ENCODE measurements at places on chromosomes 2 and 18. TPM values are rescaled to one million over a fixed set of nuclear protein-coding genes. Genes with fewer than 3 reads are reported as not detected.

DNA sequence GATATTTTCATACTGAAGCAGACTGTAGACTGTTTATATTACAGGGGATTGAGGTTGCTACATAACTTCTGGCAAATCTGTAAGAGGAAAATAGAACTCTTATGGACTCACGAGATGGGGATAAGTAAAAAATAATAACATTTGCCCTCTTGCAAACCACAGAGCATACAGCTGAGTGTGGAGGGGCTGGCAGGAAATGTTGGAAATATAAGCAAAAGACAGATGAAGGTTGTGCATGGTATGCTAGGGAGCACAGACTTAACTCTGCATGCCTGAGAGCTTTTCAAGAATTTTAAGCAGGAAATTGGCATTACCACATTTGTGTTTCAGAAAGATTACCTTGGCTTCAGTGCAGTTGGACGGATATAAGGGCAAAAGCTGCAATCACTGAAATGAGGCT, 411.1 kb downstream of the RAD51AP2 start:
- H3K36me3 ChIP-seq = no peaks in the 10 kb centered on the region
- no peaks in the 10 kb centered on the region for H3K27me3 ChIP-seq
- H3K4me1 ChIP-seq = no peaks in the 10 kb centered on the region
- no peak overlapping the region for H3K4me3 ChIP-seq
- no peak overlapping the region for H3K27ac ChIP-seq

DNA sequence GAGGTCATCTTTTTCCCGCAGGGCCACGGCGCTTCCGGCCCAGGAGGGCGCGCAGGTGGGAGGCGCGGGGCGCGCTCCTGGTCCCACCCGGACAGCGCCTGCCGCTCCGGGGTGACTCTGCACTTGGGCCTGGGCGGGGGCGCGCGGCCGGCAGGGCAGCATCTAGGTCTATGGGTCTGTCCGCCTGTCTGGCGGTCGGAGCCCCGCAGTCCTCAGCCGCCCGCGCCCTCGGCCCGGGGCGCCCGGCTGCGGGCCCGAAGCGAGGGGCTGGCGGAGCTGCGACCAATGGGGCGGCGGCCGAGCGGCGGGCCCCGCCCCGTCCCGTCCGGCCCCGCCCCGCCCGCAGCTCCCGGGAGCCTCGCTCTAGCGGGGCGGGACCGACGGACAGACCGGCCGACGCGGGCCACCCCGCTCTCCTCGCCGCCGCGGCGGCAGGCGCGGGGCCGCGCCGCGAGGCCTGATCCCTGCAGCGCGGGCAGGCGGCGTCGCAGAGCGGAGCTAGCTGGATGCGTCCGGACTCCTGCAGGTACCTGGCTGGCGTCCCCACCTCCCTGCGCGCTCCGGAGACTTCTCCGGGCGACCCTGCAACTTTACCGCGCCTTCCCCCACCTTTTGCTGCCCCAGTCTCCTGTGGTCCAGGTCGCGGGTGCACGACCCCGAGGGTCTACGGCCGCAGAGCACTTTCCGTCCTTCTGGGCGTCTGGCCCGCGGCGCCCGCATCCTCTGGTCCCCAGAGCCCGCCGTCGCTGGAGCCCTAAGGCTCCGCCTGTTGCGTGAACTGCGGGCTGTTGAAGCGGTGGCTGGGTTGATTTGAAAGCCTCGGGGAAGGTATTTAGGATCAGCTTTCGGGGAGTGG, at the start of gene KCNS3:
TSS of gene KCNS3 (plus strand) at position 387 of the 856 bp plus-strand sequence. CDS start 52,342 bp downstream, outside the sequence.
- no peaks in the 10 kb centered on the region for H3K27me3 ChIP-seq
- H3K4me1 ChIP-seq = peaks cover 18% of the 10 kb centered on the region
- DNase-seq = no peak
- peak within 1 kb of the TSS; percentile 72 for H3K4me3 ChIP-seq
- H3K27ac ChIP-seq = peak within 1 kb of the TSS; percentile 71
- no peaks in the 10 kb centered on the region for H3K36me3 ChIP-seq

GRCh38 chr18:41972067-41972925, 17.3 kb downstream of the PIK3C3 start:
- H3K4me1 ChIP-seq = peaks cover 8% of the 10 kb centered on the region
- no peak overlapping the region for H3K27ac ChIP-seq
- H3K36me3 ChIP-seq = no peaks in the 10 kb centered on the region
- H3K27me3 ChIP-seq = no peaks in the 10 kb centered on the region

DNA sequence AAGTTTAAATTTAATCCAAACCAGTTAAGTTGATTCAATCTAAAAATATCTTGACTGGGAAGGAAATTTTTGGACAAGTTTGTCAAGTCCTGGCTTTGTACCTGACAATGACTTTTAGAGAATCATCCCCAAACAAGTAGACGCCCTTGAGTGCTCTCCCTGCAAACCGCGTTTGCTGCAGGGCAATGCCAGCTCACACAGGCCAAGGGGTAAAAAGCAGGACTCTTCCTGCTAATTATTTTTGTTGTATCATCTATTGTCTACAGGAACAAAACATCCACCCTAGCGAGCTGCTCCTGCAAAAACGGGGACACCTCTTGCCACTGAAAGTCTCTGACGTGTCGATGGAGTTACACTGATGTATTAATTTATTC, 10.9 kb downstream of the ID2 start:
- DNase-seq = no peak
- no peak overlapping the region for H3K27ac ChIP-seq
- peaks cover 6% of the 10 kb centered on the region for H3K4me1 ChIP-seq
- H3K27me3 ChIP-seq = no peaks in the 10 kb centered on the region
- H3K36me3 ChIP-seq = no peaks in the 10 kb centered on the region
- no peak overlapping the region for H3K4me3 ChIP-seq

DNA sequence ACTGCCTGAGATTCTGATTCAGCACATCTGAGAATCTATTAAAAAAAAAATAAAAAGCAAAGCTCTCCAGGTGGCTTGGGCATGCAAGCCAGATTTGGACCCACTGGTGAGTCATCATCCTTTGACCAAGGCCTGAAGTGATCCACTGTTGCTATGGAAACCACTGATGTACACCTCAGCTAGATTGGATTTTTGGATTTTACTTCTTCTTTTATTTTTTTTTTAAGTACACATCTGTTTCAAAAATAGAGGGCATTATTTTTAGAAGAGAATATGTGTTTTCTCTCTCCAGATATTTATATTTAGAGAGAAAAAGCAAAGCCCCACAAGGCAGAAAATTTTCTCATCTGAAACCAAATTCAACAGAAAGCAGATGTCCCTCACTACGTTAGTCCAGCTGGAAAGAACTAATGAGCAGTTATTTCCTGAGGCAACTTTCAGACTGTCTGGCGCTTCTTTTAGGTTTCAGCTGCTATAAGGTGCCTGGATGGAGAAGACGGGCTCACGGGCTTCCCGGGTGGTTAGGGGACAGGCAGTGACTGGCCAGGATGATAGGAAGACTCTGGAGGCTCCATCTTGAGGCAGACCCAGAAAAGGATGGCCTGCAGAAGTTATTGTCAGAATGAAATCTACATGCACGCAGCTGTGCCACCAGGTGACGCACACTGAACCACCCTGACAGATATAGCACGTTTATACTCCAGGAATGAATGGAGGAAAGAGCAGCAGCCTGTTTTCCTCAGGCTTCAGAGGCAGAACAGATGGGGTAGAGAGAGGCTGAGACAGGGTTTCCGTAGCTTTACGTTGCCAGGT, 50.5 kb downstream of the MRPL35 start:
- peaks cover 9% of the 10 kb centered on the region for H3K4me1 ChIP-seq
- H3K27ac ChIP-seq = peak overlapping the region; percentile 70
- H3K27me3 ChIP-seq = no peaks in the 10 kb centered on the region
- DNase-seq = no peak
- H3K36me3 ChIP-seq = no peaks in the 10 kb centered on the region
- no peak overlapping the region for H3K4me3 ChIP-seq

GRCh38 chr2:46704593-46704992, 211.0 kb downstream of the MCFD2 start:
- no peak overlapping the region for H3K27ac ChIP-seq
- no peaks in the 10 kb centered on the region for H3K36me3 ChIP-seq
- H3K27me3 ChIP-seq = no peaks in the 10 kb centered on the region
- H3K4me1 ChIP-seq = peaks cover 76% of the 10 kb centered on the region
- no peak for DNase-seq

Gene DBI
- 117 TPM for total RNA-seq

Gene LRATD1
- total RNA-seq = 32.7 TPM

Gene NMS
- total RNA-seq = not detected

- no peaks in the 10 kb centered on the region for H3K36me3 ChIP-seq
- DNase-seq = no peak
- no peaks in the 10 kb centered on the region for H3K4me1 ChIP-seq
- no peaks in the 10 kb centered on the region for H3K27me3 ChIP-seq
- H3K27ac ChIP-seq = no peak overlapping the region
These were observed 46.4 kb downstream of the RALB start for GRCh38 chr2:120299004-120299403.

DNA sequence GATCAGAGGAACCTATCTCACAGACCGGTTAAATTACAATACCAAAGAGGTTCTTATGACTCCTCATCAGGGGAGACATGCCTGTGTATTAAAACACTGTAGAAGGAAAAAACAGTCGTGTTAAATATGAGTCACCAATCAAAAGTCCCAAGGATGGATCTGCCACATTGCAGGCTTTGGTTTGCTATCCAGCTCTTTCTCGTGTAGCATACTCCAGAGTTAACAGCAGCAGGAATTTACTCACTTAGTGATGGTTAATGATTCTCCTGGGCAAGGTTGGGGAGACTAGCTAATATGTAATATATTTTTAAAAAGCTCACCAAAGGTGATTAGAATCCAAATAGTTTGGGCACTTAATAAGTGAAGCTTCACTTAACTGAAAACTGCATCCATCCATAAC, 109.7 kb downstream of the MBD5 start:
- H3K36me3 ChIP-seq = no peaks in the 10 kb centered on the region
- no peaks in the 10 kb centered on the region for H3K4me1 ChIP-seq

- no peaks in the 10 kb centered on the region for H3K27me3 ChIP-seq
- DNase-seq = no peak
- peaks cover 35% of the 10 kb centered on the region for H3K36me3 ChIP-seq
These were observed 9.2 kb downstream of the TGIF1 start for GRCh38 chr18:3458952-3459853.

Gene SRD5A2
- total RNA-seq = 2.9 TPM
